Left cardiac atrium (tissue), 4 donors: ENCODE measurements at places on chromosomes 2 and 18. TPM values are rescaled to one million over a fixed set of nuclear protein-coding genes. Genes with fewer than 3 reads are reported as not detected.

The EPHA4 gene
- total RNA-seq: 84.1 TPM

- DNase-seq: no peak
Measured at GRCh38 chr18:57089702-57090101, 57.2 kb upstream of the BOD1L2 start.

DNA sequence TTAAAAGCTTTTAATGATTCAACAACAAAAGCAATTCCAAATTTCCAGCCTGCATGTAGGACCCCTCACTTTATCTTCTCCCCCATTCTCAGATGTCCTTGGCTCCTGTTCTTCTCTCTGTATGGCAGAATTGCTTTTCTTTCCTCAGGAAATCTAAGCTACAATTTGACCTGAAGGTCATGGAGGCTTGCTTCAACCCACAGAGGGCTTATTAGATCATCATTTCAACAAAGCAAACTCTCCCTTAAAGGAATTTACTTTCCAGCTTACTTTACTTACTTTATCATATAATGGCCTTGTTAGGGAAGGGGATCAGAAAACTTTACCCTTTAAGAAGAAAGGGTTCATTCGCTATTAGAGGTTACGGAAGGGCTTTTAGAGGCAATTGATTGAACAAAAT is 211.5 kb downstream of the RAD51AP2 start:
- no peak for DNase-seq

- DNase-seq: no peak
Measured at GRCh38 chr18:67001052-67001451, 397.2 kb upstream of the CDH19 start.

The ARHGEF4 gene
- 3.9 TPM for total RNA-seq
